Nephron progenitor cell (in vitro differentiated cells): ENCODE measurements at places on chromosomes 11 and 22.
A peak's percentile ranks its signal among the peaks of the same experiment; 100 is the strongest.

GRCh38 chr11:73295241-73295995 is 12.7 kb upstream of the ARHGEF17 start:
- DNase-seq = peak; percentile 90

- DNase-seq = no peak
These were observed 10.7 kb downstream of the OR51A4 start for GRCh38 chr11:4936745-4937144.

GRCh38 chr22:26707581-26707980 is 50.2 kb downstream of the MIAT start:
- DNase-seq = no peak

- no peak for DNase-seq
These were observed 268.2 kb downstream of the FAM181B start for GRCh38 chr11:82465481-82465880.

DNA sequence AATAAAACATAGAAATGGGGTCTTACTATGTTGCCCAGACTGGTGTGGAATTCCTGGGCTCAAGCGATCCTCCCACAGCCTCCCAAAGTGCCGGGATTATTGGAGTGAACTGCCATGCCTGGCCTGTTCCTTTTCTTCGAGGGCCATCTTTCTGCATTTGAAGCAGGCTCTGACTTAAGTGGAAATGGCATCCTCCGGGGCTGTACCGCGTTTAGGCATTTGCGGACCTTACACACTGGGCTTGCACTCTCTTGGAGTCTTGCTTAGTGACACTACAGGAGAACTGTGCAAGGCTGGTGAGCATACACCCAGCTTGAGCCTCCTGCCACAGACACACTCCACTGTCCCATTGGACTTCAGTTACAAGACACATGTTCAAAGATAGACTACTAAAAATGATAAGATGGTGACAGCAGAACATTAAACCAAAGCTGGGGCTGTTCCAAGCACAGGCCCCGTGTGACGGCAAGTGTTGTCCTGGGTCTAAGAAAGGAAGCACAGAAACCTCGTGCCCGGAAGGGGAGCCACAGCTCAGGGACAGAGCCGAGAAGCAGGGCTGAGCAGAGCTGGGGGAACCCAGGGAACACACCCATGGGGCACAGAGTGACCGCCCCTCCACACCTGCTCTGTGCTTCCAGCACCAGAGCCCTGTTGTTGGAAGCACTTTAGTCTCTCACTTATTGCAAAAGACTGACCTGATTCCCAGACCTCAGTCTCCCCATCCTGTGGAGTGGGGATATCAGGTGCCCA is 59.0 kb upstream of the SHANK2 start:
- no peak for DNase-seq

GRCh38 chr11:106477776-106478175 is 400.3 kb downstream of the AASDHPPT start:
- DNase-seq = no peak

- no peak for DNase-seq
These were observed 9.1 kb downstream of the ARRB1 start for GRCh38 chr11:75342231-75342918.

DNA sequence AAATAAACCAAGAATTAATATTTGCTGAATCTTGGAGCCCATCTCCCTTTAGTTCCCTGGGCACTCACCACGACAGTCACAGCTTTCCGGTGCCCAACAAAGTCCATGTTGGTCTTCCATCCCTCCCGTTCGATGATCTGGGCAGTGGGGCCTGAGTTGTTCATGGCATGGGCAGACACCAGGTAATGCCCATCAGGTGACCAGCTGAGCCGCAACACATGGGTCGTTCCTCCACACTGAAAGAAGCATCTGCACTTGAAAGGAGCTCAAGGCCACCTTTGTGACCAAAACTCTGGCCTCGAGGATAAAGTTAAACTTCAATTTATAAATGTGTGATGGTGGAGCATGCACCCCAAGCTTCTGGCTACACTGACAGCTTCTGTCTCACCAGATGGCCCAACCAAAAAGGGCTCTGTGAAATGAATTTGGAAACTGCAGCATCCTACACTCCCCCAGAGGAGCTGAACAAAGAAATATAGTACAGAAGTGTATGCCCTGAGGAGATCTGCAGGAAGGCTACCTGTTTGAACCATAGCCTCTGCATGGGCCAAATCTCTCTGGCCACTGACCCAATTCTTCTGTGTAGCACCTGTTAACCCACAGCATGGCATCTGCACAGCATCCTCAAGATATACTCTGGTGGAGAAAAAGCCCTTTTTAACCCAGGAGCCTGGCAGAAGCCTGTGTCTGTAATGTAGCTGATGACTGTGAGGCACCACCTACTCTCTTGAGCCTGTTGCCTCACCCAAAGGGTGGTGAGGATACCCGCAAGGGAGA is 37.1 kb downstream of the HIRA start:
- no peak for DNase-seq

- DNase-seq = no peak
These were observed 9.3 kb downstream of the ATP5MGL start for GRCh38 chr22:42630901-42631602.

GRCh38 chr22:26941896-26942636 is 284.7 kb downstream of the MIAT start:
- no peak for DNase-seq
